ENCODE measurements at places on chromosomes 11 and 22. TPM values are rescaled to one million over a fixed set of nuclear protein-coding genes. Genes with fewer than 3 reads are reported as not detected.

GRCh38 chr11:69796063-69796462 lies 20.9 kb upstream of the FGF4 start:
- no peak for DNase-seq

- DNase-seq = no peak
These were observed 3.1 kb upstream of the TNNT3 start for GRCh38 chr11:1916132-1916985.

GRCh38 chr22:29701155-29701999 lies 18.4 kb upstream of the CABP7 start:
- DNase-seq = no peak

DNA sequence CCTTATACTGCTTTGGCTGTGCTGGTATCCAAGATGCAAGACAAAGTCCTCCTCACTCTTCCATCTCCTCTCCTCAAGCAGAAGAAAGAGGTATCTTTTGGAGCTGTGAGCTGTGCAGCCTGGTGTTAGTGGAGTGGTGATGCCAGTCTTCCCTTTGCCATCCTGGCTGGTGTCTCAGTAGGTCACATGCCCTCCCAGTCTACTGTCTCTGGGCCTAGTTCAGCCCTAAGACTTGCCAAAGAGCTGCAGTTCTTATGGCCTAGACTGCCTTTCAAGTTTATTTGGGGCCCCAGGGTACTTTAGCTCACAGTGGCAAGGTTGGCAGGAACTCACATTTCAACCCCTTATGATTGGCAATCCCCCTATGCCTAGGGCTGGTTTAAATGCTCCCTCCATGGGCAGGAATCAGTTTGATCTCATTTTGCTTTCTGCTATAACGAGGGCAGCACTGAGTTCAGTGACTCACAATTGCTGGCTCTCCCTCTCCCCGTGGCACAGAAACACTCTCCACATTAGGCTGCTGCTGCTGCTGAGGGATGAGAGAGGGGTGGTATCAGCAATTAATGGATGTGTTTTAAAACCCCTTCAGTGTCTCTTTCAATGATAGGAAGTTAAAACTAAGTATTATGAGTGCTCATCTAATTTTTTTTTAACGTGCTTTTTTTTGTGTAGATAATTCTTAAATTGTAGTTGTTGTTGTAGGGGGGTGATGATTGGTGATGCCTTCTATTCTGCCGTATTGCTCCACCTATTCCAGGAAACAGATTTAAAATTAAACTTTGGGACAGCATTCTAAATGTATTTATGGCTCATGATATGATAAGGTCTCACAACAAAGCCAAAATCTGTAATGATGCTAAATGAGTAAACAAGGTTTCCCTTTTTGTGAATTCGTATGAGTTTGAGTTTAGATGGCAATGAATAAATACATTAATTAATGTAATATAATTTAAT lies 1295.0 kb downstream of the JRKL start:
- no peak for DNase-seq

GRCh38 chr11:74970852-74971395 lies 17.8 kb upstream of the NEU3 start:
- DNase-seq = no peak

DNA sequence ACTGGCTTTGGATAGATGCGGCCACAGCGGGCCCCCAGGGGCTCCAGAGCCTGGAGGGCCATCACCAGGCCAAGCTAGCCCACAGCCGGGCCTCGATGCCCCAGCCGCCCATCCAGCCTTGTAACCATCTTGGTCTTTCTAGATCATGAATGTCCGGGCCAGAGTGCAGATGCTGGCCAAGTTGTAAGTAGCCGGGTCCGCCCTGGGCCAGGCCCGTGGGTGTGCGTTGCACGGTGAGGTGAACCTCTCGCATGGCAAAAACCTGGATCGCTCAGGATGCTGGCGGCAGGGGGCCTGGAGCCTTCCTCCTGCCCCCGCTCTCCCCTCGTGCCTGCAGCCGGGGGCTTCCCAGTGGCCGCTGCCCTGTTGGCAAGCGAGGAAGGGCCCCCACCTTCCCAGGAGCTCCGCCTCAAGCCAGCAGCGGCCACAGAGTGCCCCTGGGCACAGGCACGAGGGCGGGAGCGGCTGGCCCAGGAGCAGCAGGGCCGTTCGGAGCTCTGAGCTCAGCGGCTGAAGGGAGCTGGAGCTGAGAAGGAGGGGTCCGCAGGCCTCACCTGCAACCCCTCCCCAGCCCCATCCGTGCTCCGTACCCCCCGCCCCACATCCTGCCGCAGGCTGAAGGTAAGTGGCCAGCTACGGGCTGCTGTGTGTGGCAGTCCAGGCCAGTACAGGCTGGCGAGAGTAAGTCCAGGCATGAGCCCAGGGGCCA lies 10.9 kb upstream of the MRPL23 start:
- DNase-seq = no peak

GRCh38 chr11:27055065-27055682 lies 14.6 kb downstream of the BBOX1 start:
- no peak for DNase-seq

- no peak for DNase-seq
These were observed 37.4 kb upstream of the TOLLIP start for GRCh38 chr11:1346669-1347390.

- peak; percentile 91 for DNase-seq
These were observed 217.7 kb upstream of the CTSC start for GRCh38 chr11:88555018-88555828.

GRCh38 chr11:130087294-130087926 lies 17.7 kb downstream of the APLP2 start:
- no peak for DNase-seq

DNA sequence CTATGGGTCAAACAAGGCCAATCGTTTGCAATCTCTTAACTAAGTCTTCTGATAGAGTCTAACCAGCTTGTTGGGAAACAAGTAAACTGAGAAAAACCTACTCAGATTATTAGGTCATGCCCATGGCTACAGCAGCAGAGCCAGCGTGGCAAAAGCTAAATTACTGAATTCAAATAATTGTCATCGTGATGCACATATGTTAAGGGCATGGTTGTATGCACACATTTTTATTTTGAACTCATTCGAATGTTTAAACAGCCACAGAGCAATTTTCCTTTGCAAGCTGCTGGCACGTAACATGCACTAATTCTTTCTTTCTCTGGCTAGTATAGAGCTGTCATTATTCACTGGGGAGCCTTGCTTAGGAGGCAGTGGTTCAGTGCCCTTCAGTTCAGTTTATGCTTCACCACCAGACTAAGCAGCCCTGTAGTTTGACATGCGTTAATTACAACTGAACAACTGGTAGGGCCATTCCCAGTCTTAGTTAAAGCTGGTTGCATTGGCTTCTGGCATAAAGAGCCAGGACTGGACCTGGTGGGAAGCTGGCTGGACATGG lies 396.4 kb downstream of the METTL15 start:
- DNase-seq = no peak

DNA sequence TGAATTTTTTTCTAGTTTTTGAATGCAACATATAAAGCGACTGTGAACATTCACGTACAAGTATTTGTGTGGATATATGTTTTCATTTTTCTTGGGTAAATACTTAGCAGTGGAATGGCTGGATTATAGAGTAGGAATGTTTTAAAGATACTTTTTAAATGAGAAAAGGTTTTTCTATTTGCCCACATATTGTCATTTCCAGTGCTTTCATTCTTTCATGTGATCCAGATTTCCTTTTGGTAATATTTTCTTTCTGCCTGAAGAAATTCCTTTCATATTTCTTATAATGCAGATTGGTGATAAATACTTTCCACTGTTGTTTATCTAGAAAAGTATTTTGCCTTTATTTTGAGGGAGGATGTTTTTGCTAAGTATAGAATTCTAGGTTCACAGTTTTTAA lies 7.9 kb downstream of the DDB2 start:
- DNase-seq = no peak

- no peak for DNase-seq
These were observed 11.1 kb upstream of the CSTF3 start for GRCh38 chr11:33172345-33172744.

GRCh38 chr22:24443668-24444067 lies 16.3 kb downstream of the ADORA2A start:
- DNase-seq = no peak

GRCh38 chr11:26231252-26231661 lies 100.7 kb upstream of the ANO3 start:
- peak; percentile 44 for DNase-seq

GRCh38 chr11:115256397-115257197 lies 247.6 kb downstream of the CADM1 start:
- DNase-seq = no peak

- no peak for DNase-seq
These were observed 6.3 kb downstream of the MS4A12 start for GRCh38 chr11:60498853-60499252.

- no peak for DNase-seq
These were observed 39.2 kb upstream of the AMPD3 start for GRCh38 chr11:10415817-10416392.

DNA sequence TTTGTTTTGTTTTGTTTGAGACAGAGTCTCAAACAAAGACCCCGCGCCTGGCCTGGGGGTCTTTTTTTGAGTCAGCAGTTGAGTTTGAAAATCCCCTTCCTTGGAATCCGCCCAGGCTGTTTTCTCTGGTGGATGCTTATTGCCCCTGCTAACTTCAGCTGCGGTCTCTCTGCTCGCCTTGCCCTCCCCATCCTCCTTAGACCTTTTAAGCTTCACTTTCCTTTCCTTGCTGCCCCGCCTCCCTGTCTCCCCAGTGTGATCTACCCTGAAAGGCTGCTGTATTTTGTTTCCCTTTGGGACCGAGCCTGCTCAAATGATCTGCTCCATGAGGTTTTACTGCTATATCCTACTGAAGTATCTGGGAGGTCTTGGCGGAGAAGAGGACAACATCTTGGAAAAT lies 2.5 kb downstream of the USP18 start:
- DNase-seq = no peak

DNA sequence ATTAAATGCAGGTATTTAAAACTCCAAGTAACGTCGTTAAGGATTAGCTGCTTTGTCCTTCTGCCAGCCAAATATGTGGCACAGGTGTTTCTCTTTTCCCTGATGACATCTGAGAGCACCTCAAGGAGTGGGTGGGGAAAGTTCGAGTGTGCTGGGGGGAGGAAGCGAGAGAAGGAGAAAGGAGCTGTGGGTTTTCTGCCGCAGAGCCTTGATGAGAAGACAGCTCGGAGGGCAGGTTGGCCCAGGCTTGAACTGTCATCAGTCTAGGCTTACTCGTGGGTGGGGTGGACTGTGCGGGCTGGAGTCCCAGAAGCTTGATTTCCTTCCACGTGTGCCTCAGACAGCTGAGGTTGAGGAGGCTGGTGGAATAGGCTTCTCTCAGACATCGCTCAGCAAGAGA lies 15.2 kb upstream of the SORL1-AS1 start:
- no peak for DNase-seq

DNA sequence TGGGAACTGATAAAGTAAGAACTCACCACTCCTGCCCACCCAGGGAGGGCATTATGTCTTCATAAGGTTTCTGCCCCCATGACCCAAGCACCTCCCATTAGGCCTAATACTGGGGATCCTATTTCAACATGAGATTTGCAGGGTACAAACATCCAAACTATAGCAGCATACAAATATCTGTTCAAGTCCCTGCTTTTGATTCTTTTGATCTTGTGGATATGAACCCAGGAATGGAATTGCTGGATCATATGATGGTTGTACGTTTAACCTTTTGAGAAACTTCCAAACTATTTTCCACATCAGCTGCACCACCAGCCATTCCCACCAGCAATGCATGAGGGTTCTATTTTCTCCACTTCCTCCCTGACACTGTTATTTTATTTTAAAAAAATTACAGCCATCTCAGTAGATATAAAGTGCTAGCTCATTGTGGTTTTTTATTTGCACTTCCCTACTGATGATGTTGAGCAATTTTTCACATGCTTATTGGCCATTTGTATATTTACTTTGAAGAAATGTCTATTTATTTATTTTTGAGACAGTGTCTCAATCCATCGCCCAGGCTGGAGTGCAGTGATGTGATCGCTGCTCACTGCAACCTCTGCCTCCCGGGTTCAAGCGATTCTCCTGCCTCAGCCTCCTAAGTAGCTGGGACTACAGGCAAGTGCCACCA lies 7.1 kb upstream of the ATG16L2 start:
- DNase-seq = no peak

GRCh38 chr11:114134870-114135269 lies 75.4 kb downstream of the ZBTB16 start:
- no peak for DNase-seq

DNA sequence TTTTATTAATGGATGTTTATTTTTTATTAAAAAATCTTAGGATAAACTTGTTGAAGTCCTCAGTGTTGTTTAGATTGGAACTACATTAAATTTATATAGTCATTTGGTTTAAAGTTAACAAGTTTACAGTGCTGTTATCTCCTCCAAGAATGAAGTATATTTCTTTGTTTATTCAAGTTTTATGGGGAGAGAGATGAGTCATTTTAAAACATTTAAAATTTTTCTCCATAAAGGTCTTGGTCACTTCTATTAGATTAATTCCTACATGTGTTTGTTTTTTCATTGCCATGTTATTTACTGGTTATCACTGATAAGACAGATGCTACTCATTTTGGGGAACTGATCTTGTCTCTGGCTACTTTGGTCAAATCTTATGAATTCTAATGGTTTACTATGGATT lies 429.6 kb downstream of the METTL15 start:
- DNase-seq = no peak

DNA sequence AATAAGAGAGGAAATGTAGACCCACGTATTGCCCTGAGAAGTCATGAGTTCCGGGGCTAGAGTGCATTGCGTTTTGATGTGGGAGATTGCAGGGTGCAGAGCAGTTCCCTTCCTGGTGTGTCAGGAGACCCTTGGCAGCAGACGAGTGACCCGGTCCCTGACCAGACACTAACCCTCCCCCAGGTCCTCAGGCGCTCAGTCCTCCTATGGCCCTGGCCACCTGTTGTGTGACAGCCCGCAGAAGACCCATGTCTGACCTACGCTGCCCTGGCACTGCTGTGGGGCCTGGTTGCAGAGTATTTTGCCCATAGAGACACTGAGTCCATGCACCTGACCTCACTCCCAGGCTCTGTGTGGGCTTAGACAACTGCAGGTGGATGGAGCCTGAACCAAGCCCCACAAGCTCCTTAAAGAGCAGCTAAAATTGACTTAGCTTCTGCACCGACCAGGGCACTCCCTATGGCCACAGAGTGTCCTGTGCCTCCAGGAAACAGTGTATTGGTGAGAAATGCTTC lies 833.8 kb downstream of the TBC1D22A start:
- DNase-seq = no peak

GRCh38 chr11:3959015-3959902 lies 103.8 kb downstream of the STIM1 start:
- no peak for DNase-seq

DNA sequence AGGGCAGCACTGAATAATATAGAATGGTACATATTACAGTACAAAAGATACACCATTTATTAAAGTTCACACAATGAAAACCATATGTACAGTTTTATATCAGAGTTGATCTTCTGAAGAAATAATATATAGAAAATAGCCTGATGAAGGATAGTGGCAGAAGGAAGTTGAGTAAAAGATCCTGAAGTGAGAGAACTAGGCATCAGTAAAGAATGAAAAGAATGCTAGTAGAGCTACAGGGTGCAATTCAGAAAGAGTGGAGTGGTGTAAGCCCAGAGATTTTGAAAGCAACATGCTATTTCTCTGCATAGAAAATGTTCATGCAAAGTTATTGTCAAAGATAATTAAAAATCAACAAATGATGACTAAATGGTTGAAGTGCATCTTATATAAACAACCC lies 1552.7 kb upstream of the TENM4 start:
- no peak for DNase-seq

PARVB gene
- polyA plus RNA-seq = 56.1 TPM

EXPH5 gene
- polyA plus RNA-seq = 0.37 TPM

TPBGL gene
- not detected for polyA plus RNA-seq

LRRC74B gene
- polyA plus RNA-seq = not detected

SLC22A8 gene
- polyA plus RNA-seq = not detected

CBLIF gene
- not detected for polyA plus RNA-seq
